IPS DF 6.9 (cell line): ENCODE measurements at places on chromosomes 4 and X.

DNA sequence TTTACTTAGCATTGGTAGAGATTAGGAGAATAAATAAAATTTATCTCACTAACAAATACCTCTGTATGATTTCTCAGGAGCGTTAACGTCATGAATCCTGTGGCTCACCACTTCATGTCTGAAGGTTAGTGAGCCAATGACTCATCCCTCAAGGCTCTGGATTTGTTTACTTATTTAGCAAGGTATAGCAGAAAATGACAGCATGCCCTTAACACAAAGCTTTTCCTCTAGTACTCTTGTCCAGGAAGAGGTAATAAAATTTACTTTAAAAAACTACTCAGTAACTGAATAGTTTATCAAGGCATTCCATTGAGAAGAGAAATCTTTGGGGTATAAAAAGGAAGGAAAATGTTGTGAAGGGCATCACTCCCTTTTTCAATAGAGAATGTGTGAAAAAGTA lies 823.8 kb downstream of the CCSER1 start:
- no peak for DNase-seq

DNA sequence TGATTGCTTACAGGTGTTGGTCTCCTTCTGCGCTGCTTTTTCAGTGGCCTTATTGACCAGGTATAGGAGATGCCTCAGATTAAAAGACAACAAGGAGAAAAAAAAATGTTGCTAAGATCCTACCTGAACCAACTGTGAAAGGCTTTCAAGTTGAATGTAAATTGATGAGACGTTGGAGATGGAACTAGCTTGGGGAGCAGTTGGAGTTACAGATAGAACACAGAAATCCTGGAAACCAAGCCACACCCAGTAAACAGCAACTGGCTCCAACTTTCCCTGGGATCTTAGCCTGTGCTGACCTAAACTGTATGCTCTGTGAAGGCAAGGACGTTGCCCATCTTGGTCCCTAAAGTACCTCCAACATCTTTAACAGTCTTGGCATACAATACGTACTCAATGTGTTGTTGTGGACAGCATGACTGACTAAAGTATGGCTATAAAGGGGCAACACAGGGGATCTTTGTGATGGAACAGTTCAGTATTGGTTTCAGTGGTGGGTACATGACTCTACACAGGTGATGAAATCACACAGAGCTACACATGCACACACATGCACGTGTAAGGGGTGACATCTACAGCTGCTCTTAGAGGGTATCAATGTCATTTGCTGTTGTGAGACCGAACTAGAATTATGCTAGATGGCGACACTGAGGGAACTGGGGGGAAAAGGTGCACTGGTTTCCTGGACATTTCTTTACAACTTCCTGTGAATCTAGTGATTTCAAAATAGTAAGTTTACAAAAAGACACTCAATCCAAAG lies 22.3 kb downstream of the GAB3 start:
- DNase-seq = no peak

- no peak for DNase-seq
Measured at GRCh38 chr4:41319553-41319952, 62.8 kb downstream of the UCHL1 start.

GRCh38 chr4:98861100-98861884 lies 67.6 kb downstream of the EIF4E start:
- DNase-seq = no peak

GRCh38 chr4:58734030-58734674 lies 1624.0 kb upstream of the IGFBP7 start:
- no peak for DNase-seq

GRCh38 chr4:74958881-74959280 lies 26.0 kb downstream of the PARM1 start:
- no peak for DNase-seq

DNA sequence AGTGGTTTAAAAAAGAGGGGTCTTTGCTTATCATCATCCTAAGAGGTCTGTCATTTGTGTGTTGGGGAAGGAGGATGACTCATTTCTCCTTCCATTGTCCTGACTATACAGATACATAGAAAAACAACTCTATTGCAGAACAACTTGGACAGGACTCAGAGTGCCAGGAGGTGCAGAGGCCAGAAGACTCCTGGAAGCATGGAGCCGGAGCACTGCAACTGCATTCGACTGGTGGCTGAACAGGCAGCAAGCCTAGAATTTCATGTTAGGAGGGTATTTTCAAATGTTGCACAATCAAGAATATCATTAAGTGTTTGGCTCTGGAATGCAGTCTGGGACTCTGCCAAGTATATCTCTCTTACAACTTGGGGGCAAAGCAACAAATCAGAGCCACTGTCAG lies 35.0 kb upstream of the MAML3 start:
- no peak for DNase-seq

- DNase-seq = peak; percentile 16
Measured at GRCh38 chrX:111270339-111270738, at the start of gene CAPN6. Gene CAPN6, minus strand, starts transcription at chrX:111270483. Its CDS starts 6,547 bp downstream, at chrX:111263936.

DNA sequence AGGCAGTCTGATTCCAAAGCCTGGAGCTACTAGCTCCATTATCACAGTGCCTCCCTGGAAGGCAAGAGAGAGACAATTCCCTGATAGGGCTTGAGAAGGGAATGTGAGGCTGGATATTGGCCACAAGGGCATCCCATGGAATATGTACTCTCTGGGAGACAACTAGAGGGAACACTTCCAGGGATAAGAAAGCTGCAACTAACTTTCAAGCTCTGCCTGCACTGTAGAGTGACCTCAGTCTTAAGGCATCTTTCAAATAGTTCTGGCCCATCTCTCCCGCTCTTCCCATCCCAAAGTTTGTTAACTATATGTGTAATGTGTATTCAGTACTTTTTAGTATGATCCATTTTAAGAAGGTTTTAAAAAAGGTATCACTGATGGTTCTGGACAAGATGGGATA lies 13.1 kb upstream of the RNF212 start:
- no peak for DNase-seq

DNA sequence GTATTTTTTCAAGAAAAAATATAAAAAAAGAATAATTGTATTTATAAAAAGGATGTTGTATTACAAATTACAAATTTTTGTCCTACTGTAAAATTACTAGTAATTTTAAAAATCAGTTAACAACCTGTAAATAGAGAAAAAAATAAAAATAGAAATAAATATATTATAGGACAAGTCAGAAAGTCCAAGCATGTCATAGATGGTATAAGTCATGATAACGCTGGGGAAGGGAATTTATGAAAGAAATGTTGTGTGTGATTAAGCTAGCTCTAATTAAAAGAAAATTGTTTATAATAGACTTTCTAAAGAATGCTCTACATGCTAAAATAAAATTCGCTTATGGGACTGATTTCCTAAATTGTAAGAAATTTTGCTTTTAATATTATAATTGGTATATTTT lies 2329.9 kb downstream of the ARAP2 start:
- no peak for DNase-seq

GRCh38 chrX:23832721-23833120 lies 49.7 kb downstream of the SAT1 start:
- DNase-seq = no peak
